ENCODE measurements at places on chromosomes 11 and 22. TPM values are rescaled to one million over a fixed set of nuclear protein-coding genes. Genes with fewer than 3 reads are reported as not detected.

DNA sequence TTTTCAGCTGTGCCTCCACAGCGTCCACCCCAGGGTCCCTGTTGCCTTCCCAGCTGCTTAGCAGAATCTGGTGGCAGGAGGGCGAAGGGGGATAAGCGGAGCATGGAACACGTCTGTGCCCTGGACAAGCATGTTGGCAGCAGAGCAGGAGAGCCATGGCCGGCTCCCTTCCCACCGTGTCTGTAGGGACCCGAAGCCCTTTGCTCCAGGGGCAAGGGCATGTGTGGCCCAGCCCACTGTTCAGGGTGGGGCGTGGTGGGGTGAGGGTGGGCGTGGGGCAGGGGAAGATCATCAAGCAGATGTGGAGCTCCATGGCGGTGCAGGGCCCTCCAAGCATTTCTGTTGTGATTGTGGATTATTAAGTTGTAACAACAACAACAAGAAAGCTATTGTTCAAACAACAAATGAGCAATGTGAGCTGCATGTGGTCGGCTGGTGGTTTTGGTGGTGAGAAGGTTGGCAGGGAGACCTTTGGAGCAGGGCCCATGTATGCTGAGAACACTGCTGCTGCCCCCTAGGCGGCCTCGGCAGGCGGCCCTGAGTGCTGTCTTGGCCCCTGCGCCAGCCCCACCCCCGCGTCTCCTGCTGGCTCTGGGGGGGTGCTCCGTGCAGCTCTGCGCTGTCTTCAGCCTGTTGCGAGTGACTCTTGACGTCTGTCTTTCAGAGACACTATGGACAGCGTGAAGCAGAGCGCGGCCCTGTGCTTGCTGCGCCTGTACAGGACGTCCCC lies 50.9 kb downstream of the AP2A2 start:
- DNase-seq, result no peak

GRCh38 chr22:20967697-20968211 lies 699 bp downstream of the AIFM3 start:
- no peak for DNase-seq

DNA sequence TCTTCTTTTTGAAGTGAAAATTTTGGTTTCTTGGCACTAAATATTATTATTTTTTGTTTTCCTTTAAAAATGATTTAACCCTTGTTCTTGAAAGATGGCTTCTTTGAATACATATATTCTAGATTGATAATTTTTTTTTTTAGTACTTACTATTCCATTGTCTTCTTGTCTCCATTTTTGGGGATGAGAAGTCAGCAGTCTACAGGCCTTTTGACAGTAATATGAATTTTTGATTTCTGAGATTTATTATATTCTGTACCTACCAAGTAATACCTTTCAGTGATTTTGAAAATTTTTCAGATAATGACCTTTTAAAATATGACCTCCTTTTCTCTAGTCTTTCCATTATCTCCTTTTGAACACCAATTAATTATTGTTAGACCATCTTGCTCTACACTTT lies 294.1 kb upstream of the LARGE1 start:
- no peak for DNase-seq

The PIWIL4 gene
- 0.66 TPM for total RNA-seq

Data from left ventricle myocardium inferior (tissue), 1 donor.